NCI-H774 (cell line): ENCODE measurements at places on chromosomes 3 and 15.

- no peak for DNase-seq
These were observed 51.6 kb upstream of the ALCAM start for GRCh38 chr3:105315144-105315543.

DNA sequence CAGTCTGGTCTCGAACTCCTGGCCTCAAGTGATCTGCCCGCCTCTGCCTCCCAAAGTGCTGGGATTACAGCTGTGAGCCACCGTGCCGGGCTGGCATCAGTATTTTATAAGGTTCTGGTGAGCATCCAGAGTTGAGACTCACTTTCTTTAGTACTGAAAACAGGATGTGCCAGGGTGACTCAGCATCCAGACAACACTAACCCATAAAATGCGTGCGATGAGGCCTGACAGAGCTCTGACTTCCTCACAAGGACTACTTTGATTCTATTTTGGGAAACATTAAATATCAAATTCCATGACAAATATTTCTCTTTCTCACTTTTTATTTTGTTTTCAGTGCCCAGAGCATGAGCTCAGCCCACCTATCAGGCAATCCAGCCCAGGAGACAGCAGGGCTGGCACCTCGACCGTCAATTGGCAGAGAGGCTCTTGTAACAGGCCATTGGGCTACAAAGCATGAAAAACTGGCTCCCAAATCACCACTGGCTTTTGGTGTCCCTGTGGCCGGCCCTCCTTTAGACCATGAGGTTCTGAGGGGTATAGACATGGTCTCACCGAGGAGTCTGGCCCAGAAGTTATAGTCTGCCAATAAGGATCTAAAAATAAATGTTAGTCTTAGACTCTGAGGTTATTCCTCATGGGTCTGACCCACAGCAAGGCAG is 75.0 kb downstream of the FEM1B start:
- DNase-seq = no peak

GRCh38 chr3:191301017-191301416 is 28.2 kb upstream of the CCDC50 start:
- no peak for DNase-seq

DNA sequence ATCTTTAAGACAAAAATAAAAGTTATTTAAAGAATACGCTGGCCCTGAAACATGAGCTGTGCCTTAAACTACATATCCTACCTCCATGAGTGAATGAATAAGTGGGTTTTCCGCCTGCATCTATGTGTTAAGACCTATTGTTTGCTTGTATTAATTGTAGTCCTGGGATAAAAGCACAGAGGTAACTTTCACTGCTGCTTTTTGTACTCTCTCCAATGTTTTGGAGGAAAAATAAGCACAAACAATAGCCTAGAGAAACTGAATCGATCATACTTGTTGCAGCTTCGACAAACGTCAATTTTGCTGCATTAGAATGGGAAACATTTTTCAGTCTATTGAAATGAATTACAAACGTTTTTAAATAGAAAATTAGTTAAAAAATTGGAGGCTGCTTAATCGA is 1.3 kb upstream of the CTNNB1 start:
- DNase-seq = no peak

GRCh38 chr15:87686841-87687522 is 569.6 kb downstream of the NTRK3 start:
- DNase-seq = no peak

DNA sequence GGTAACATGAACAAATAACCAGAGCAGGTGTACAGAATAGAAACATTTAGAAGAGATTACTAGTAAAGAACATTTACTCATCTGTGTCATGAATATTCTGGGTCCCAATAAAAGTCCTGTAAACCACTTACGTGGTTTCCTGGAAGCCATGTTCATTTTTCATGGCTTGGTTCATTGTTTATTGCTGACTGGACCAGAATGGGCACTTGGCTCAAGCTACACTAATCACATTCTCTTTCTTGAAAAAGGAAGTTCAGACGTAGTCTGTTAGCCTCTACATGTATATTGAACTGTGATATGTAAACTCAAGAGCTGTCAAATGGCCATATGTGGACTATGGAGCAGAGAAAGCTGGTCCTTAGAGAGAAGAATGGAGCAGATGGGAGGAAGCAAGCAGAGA is 138.3 kb upstream of the FAM3D start:
- DNase-seq = no peak
